Posterior vena cava (tissue), 2 donors: ENCODE measurements at places on chromosomes 3 and 15. TPM values are rescaled to one million over a fixed set of nuclear protein-coding genes. Genes with fewer than 3 reads are reported as not detected.

The PPM1M gene
- total RNA-seq = 21.1 TPM

The RAB8B gene
- 51.8 TPM for total RNA-seq

The GOLGA8J gene
- not detected for total RNA-seq

The EAF2 gene
- total RNA-seq = 5.0 TPM

The APOD gene
- 388 TPM for total RNA-seq

The WDR93 gene
- not detected for total RNA-seq

The ADAMTS7 gene
- total RNA-seq = 6.7 TPM

The CORO2B gene
- total RNA-seq = 7.2 TPM

The SPINK8 gene
- total RNA-seq = not detected

The C3orf52 gene
- total RNA-seq = 9.9 TPM

The KCNMB2 gene
- total RNA-seq = not detected

The TRA2B gene
- 84.5 TPM for total RNA-seq

The EPHA3 gene
- total RNA-seq = 28.6 TPM

The ANO10 gene
- 61.5 TPM for total RNA-seq

The CD200 gene
- total RNA-seq = 7.7 TPM

The ITIH1 gene
- total RNA-seq = 2.6 TPM

The SLC51B gene
- total RNA-seq = not detected

The SHC4 gene
- total RNA-seq = 6.2 TPM

The MKRN3 gene
- total RNA-seq = not detected

The TTBK2 gene
- 21.7 TPM for total RNA-seq

The CCR4 gene
- total RNA-seq = 0.33 TPM

The VIPR1 gene
- total RNA-seq = 1.3 TPM

The DOCK3 gene
- 0.60 TPM for total RNA-seq

The HIGD2B gene
- not detected for total RNA-seq

The THRB gene
- total RNA-seq = 25.0 TPM

The GABRR3 gene
- total RNA-seq = not detected

The LRRFIP2 gene
- 48.0 TPM for total RNA-seq

The ARL6IP5 gene
- total RNA-seq = 174 TPM

The MOBP gene
- 0.19 TPM for total RNA-seq

The FOXB1 gene
- not detected for total RNA-seq

The ECE2 gene
- not detected for total RNA-seq

The SLC28A2 gene
- total RNA-seq = not detected

The ZDHHC23 gene
- total RNA-seq = 0.93 TPM

The SRGAP3 gene
- 3.4 TPM for total RNA-seq

The GPR171 gene
- total RNA-seq = 0.83 TPM

The CA12 gene
- 36.7 TPM for total RNA-seq

The GAP43 gene
- total RNA-seq = 0.60 TPM

The CYP1A2 gene
- total RNA-seq = not detected

The DPPA4 gene
- not detected for total RNA-seq

The KBTBD13 gene
- total RNA-seq = 0.37 TPM

The RARB gene
- 8.9 TPM for total RNA-seq

The MYZAP gene
- total RNA-seq = 8.4 TPM

The AMT gene
- 6.1 TPM for total RNA-seq

The GHRL gene
- 1.0 TPM for total RNA-seq

The GUCA1C gene
- not detected for total RNA-seq

The HTR3E gene
- total RNA-seq = not detected

The NGRN gene
- total RNA-seq = 81.6 TPM

The CD86 gene
- total RNA-seq = 5.0 TPM

The GJD2 gene
- not detected for total RNA-seq

The ANP32A gene
- total RNA-seq = 94.8 TPM

The STRIT1 gene
- total RNA-seq = not detected

The PPP1R14D gene
- total RNA-seq = not detected

The RLBP1 gene
- not detected for total RNA-seq
